ENCODE measurements at places on chromosomes 5 and 9. TPM values are rescaled to one million over a fixed set of nuclear protein-coding genes. Genes with fewer than 3 reads are reported as not detected.

DNA sequence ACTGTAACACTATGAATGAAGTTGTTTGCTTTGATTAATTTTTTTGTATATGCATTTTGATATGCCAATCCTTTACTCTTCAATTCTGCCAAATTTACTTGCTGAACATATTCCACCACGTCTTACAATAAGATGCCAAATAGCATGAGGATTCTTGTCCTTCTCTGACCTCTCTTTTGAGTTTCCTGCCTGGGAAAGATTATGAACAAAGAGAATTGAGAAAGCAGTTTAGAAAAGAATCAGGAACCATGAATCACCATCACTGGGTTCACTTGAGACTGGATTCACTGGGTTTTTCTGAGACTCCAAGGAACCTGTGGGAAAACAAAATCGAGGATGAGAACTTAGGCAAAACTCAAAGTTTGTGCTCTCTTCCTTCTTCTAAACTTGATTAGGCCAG is 256.5 kb downstream of the CETN3 start:
- no peak for DNase-seq

Gene DCP2
- 17.6 TPM for polyA plus RNA-seq

- no peak for DNase-seq
Measured at GRCh38 chr9:82110881-82111280, 122.3 kb downstream of the SPATA31D1 start.

Gene CNTNAP3
- polyA plus RNA-seq, result 1.1 TPM

Gene PLEKHG4B
- polyA plus RNA-seq, result 8.1 TPM

GRCh38 chr9:105053209-105053652 is 125.3 kb upstream of the ABCA1 start:
- no peak for DNase-seq

Gene DMRT3
- not detected for polyA plus RNA-seq

Gene SKP2
- polyA plus RNA-seq, result 30.3 TPM

Gene SEMA5A
- 12.9 TPM for polyA plus RNA-seq

DNA sequence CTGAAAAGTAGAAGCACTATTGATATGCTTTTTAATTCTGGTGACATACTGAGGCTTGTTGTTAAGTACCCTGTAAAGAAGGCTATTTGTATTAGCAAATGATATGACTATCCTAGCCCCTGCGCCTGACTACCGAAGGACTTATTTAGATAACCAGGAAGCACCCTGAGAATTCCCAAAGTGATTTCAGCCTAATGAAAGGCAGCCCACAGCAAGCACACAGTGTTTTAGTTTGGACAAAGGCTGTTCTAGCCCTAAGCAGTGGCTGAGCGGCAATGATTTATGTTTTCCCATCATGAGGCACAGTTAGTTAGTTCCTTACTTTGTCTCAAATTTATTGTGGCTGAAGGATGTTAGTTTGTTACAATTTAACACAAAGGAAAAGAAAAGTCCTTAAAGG is 235.3 kb downstream of the KCTD16 start:
- DNase-seq, result no peak

Gene CER1
- not detected for polyA plus RNA-seq

DNA sequence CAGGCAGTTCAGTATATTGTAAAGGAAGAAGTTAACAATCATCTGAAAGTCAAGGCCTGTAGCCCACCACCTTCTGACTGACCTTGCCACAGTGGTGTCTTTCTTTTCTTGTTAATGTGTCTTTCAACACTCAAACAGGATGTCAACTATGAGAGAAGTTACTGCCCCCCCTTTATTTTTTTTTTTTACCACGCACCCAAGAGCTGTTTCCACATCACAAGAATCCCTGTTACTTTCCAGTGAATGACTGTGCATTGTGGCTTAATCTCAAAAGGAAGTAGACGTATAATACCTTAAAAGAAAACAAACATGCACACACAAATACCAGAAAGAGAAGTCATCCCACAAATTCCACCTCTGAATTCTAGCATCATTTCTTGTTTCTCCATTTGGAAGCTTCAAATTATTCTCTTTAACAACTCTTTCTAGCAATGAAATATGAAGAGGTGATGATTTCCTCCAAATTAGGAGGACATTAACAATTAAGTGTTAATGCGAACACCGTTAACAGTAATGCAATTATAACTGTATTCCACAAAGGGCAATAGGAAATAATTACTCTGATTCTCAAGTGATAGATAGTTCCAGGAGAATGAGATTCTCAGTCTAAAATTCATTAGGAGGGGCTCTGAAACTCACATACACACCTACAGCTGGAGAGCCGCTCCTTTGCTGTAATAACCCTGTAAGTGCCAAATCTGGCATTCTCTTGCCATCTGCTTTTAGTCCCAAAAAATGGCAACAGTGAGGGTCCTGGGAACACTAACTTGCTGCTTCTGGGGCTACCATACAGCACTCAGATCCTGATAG is 201.0 kb downstream of the EFNA5 start:
- peak; percentile 92 for DNase-seq

Gene DBH
- polyA plus RNA-seq, result 0.04 TPM

DNA sequence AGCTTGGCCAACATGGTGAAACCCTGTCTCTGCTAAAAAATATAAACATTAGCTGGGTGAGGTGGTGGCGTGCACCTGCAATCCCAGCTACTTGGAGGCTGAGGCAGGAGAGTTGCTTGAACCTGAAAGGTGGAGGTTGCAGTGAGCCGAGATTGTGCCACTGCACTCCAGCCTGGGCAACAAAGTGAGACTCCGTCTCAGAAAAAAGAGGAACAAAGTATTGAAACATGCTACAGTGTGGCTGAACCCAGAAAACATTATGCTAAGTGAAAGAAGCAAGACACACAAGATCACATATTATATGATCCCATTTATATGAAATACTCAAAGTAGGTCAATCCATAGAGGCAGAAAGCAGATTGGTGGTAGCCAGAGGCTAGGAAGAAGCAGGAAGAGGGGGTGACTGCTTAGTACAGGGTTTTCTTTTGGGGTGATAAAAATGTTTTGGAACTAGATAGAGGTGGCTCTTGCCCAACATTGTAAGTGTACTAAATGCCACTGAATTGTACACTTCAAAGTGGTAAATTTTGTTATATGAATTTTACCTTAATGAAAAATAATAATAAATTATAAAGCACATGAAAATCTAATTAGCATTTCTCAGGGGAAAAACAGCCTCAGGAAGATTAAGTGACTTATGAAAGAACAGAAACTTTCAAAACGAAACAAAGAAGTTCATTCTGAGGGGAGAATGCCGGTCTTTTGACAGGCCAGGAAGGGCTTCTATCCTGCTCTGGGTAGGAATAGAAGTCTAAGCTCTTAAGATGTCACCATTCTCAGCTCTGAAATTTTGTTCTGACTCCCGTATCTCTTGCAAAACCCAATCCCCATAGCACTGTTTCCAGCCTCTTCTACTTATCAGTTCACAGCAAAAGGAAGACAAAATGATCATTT is 161.1 kb upstream of the TBCA start:
- no peak for DNase-seq

DNA sequence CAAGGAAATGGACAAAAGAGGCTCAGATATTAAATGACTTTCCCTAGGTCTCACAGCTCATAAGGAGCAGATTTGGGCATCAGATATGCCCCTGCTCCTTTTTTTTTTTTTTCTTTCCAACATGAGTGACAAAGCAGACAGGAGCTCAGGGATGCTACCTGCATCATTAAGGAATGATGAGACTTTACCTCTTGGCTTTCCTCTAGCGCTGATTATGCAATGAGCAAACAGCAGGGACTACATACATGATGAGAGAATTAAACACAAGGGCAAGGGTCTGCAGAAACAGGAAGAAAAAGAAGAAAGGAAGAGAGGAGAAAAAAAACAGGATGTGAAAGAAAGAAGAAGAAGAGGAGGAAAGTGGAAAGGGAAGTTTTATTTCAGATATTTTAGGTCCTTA is 179.9 kb downstream of the PPP2R2B start:
- no peak for DNase-seq

Gene RGS3
- polyA plus RNA-seq, result 94.7 TPM

DNA sequence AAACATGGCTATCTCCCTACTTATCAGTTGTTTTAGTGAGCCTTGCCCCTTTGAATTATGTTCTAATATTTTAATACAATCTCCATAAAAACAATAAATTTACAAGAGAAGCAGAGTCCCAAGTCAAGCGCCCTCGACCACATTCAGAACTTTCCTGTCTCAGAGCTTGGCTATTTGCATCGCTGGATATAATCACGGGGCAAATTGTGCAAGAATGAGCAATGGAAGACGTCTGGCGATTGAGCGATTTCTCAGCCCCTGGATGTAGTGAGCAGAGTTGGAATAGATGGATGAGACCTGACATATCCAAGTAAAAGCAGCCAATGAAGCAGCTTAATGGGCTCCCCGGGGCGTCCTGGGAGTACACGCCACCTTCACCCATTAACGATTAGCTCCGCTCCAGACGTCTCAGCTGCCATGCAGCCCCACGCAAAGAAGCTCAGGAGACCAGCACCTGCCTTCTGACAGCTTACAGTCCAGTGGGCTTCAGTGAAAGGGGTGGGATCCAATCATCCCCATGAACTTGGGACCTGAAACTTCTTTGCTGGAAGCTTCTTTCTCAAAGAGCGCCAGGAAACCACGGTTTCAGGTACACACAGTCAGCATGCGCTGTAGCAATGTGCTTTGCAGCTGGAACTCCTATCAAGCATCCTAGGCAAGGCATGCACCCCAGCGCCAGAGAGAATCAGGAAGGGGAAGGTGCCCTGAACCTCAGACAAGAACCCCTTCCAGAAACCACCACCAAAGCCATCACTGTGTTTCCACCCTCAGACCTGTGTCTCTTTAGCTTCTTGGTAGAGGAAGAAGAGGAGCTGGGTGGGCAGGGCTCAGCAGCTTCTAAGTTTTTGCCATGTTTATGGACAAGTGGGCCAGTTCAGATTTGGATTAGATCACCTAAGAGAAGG is 92.0 kb upstream of the IRX4 start:
- no peak for DNase-seq

Gene SPINK4
- 5.7 TPM for polyA plus RNA-seq

GRCh38 chr9:77848897-77849296 is 182.7 kb downstream of the GNAQ start:
- DNase-seq, result peak; percentile 89

Gene ACTBL2
- polyA plus RNA-seq, result not detected

- DNase-seq, result no peak
Measured at GRCh38 chr9:133713960-133714495, 24.1 kb downstream of the SARDH start.

GRCh38 chr9:93065135-93065720 is 6.7 kb downstream of the SUSD3 start:
- no peak for DNase-seq

DNA sequence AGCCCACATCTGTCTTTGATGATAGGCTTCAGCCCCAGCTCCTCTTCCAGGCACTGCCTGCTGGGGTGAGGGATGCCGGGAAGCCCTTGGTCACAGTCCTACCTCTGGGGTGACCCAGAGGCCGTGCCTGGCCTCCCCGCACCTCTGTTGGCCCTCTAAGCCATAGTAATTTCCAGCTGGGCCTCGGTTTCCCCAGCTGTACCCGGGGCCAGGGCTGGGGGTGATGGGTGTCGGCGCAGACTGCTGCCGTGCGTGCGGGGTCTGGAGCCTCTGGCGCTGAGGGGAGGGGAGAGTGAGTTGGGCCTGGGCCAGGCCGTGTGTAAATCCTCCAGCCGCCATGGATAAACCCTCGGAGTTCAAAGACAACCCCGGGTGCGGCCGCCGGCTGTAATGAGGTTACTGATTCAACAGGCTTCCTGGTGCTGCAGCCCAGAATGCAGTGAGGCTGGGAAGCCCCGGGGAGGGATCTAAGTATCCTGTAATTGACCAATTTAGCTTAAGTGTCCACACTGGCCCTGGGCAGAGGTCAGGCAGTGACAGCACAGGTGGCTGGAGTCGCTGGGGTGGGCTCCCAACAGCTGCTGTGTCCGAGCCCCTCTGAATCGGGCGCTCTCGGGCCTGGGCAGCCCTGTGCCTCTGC is 7.1 kb downstream of the RXRA start:
- DNase-seq, result no peak

GRCh38 chr9:119368681-119369581 is at the start of gene BRINP1:
Gene BRINP1, minus strand, starts transcription at chr9:119369435. Its CDS starts 56,080 bp downstream, at chr9:119313355.
- peak; percentile 46 for DNase-seq

DNA sequence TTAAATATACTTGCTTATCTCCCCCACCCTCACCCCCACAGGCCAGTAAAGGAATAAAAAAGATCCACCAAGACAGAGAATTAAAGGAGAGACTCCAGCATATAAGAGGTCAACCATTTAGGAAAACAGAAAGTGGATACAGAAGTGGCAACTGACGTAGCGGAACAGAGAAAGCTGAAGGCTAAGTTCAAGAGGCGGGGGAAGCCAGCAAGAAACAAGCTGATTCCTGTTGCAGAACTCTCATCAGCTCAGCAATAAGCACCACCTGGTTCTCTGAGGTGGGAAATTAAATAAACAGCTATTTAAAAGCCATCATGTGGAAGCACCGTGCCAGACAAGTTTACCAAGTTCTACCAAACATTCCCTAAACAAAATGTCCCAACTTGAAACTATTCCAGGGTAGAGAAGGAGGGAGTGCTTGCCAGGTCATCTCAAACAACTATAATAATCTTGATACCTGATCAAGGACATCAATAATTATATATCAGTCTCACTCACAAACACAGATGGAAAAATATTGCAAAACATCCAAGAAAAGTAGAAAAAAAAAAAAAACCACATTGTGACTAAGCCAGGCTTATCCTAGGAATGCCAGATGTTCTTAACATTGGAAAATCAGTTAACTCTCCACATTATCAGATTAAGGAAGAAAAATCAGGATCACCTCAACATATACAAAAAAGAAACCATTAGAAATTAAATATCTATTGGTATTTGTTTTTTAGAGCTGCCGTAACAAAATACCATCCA is 7.3 kb upstream of the ARL15 start:
- no peak for DNase-seq

Gene SLC1A1
- polyA plus RNA-seq, result 2.4 TPM

DNA sequence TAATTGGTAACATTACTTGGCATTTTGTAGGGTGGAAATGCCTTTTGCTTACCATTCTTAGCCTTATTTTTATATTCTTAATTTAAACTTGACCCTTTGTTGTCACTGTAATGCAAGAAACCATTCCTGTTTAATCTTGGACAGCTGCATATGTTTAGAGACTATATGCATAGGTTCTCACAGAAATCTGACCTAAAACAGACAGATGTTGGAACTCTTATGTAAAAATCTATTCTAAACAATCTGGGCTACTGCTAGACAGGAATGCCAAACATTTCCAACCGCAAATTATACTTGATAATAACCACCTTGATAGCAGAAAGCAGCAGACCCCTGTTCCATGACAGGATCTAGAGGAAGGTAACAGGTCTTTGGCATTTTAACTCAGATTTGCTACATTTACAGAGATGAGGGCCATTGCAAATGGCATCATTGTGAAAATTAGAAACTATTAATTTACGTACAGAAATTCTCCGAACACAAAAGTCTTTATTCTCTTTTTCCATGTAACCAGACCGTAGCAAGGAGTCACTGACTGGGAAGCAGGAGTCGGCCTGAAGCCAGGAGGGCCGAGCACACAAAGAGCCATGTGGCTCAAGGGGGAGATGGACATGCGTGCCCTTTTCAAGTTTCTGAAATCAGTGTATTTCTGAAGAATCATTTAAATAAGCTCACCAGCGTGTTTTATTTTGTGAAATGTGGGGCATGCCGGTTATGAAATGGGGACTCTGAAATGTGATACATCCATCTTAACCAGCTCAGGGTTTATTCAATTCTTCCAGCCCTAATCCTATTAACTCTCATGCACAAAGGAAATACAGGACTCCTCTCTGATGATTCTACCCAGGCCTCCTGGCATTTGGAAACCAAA is 139.3 kb downstream of the AOPEP start:
- no peak for DNase-seq

GRCh38 chr5:75574791-75575190 is 36.5 kb upstream of the ANKDD1B start:
- DNase-seq, result peak; percentile 14

Gene SPACA9
- 7.8 TPM for polyA plus RNA-seq

All from cardiac muscle cell (in vitro differentiated cells and primary cell).